ENCODE measurements at places on chromosomes 6 and 20.
A peak's percentile ranks its signal among the peaks of the same experiment; 100 is the strongest.

DNA sequence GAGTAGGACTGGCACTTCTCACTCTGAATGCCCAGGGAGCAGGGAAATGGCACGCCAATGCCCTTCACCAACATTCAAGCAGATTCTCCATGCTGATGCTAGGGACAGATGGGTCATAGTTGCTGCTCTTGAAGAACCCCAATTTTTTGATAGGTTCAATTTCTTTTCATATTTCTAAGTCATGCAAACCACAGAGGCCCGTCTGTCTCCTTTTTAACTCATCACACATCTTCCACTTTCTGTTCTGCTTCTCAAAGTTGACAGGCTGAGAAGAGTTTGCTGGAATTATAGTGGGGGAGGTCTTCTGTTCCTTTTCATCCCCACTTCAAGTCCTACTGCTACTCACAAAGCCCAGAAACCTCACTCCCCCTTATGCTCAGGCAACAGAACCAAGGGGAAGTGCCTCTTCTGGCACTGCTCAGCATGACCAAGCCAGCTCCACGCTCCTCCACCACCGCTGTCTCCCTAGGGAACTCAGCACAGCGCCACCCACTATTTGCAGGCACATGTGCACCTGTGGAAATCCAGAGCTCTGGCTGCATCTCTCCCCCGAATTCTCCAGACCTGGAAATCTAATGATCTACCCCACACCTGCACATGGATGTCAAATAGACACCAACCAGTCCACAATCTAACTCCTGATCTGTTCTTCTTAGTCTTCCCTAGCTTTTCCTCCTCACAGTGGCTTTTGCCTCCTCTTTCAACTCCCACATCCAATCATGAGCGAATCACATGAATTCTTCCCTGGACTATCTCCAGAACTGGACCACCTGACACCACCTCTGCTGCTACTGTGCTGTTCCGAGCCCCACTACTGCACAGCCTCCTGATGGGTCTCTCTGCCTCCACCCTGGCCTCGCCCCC, 10.7 kb downstream of the ZBTB24 start:
- no peak for DNase-seq

- DNase-seq = no peak
Observed at GRCh38 chr20:64042054-64042781, 6.2 kb downstream of the C20orf204 start.

GRCh38 chr6:41840326-41840725, 52.8 kb downstream of the TOMM6 start:
- DNase-seq = no peak

- no peak for DNase-seq
Observed at GRCh38 chr20:46784436-46785127, 75.1 kb downstream of the SLC2A10 start.

DNA sequence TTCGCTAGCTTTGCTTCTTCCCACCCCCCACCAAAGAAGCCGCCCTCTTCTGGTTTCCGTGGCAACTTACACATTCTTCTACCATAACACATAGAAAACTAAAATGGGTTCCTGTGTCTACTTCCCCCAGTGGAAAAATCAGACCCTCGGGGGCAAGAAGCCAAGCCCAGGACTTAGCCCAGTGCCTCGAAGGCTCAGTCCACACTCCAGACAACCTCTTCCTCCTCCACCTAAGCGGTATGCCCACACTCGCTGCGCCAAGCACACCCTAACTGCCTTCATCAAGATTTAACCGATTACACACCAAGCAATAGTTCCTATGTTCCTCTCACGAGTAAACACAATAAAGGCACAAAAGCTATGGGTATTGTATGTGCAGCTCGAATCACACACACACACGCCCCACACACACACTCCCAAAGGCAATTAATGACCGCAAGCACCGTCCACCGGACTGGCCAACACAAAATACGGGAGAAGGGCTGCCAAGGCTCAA, 537 bp downstream of the PPIL4 start:
- peak; percentile 45 for DNase-seq

- DNase-seq = no peak
Observed at GRCh38 chr6:35173427-35174087, 32.4 kb upstream of the TCP11 start.

- no peak for DNase-seq
Observed at GRCh38 chr20:10799735-10800134, 125.9 kb upstream of the JAG1 start.

DNA sequence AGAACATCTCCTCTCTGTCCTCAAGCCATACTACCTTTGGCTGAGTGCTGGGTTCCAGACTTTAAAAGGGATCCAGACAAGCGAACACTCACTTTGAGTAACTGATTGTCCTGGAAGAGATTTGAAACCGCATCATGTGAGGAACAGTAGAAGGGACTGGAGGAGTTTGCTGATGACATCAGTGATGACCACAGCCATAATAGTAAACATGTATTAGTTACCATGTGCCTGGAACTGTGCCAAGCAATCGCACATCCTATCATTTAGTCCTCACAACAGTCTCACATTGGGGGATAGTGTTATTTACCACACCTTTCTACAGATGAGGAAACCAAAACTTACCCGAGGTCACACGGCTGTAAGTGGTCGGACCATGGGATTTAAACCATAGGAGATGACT, 39.8 kb downstream of the ARMC2 start:
- no peak for DNase-seq

DNA sequence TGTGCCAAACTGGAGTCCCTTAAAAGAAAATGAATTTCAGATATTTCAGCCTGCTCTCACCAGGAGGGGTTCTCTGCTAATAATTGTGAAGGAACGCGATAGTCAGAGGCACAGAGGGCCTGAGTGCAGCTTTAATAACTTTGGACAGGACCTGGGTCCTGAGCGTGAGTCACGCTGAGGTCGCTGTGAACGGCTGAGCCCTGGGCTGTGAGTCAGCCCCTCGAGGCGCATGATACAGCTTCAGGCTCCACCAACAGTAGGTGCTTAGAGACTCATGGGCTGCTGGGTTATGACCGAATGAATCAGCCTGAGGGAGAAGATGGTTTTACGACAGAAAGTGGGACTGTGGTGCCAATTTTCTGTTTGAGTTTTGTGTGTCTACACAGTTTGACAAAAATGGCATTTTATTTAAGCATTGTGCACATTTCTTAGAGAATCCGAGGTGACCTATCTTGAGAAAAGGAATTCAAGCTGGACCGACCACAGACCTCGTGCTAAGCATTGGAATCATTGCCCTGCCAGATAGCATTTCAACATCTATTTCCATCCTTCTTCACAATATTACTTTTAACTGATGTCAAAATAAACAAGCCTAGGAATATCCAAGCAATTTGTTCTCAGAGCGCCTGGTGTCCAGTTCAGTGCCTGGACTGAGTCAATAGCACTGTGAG, 183.0 kb downstream of the THBS2 start:
- DNase-seq = no peak

DNA sequence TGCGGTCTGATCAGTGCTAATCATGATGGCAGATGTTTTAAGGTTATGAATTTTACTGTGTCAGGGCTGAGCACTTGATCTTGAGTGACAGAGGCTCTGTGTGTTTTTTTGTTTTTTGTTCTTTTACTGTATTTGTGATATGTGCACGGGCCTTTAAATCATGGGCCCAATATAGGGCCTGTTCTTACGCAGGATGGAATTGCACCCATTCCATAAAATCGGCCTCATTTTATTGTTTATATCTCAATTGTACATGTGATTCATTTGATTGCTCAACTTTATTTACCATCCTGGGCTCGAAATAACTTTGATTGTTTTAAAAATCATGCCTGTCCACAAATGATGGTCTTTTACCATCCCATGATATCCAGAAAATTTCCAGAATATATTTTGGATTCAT, 39.3 kb upstream of the MBOAT1 start:
- no peak for DNase-seq

DNA sequence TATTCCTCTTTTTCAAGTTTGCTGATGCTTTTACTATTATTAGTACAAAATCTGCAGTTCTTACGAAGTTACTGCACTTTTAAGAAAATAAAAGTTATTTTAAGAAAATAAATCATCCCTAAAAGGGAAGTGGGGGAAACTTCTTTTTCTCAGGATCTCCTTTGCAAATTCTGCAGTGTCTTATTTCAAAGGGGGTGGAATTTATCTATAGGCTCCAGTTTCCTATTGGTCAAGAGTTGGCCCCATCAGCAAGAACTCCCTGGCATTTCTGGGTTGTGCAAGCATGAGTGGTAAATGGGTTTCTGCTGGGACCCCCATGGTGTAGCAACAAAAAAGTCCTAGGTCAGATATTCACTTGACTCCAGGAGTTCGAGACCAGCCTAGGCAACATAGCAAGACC, 136.3 kb upstream of the PRDM1 start:
- DNase-seq = no peak

DNA sequence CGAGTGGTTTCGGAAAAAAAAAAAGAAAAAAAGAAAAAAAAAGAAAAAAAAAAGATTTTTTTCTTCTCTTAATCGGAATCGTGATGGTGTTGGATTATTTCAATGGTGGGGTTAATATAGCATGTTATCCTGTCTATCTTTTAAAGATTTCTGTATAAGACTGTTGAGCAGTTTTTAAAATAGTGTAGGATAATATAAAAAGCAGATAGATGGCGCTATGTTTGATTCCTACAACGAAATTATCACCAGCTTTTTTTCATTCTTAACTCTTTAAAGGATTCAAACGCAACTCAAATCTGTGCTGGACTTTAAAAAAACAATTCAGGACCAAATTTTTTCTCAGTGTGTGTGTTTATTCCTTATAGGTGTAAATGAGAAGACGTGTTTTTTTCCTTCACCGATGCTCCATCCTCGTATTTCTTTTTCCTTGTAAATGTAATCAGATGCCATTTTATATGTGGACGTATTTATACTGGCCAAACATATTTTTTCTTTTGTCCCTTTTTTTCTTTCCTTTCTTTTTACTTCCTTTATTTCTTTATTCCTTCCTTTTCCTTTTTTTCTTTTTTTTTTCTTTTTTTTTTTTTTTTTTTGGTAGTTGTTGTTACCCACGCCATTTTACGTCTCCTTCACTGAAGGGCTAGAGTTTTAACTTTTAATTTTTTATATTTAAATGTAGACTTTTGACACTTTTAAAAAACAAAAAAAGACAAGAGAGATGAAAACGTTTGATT, 3.6 kb downstream of the SOX4 start:
- no peak for DNase-seq

DNA sequence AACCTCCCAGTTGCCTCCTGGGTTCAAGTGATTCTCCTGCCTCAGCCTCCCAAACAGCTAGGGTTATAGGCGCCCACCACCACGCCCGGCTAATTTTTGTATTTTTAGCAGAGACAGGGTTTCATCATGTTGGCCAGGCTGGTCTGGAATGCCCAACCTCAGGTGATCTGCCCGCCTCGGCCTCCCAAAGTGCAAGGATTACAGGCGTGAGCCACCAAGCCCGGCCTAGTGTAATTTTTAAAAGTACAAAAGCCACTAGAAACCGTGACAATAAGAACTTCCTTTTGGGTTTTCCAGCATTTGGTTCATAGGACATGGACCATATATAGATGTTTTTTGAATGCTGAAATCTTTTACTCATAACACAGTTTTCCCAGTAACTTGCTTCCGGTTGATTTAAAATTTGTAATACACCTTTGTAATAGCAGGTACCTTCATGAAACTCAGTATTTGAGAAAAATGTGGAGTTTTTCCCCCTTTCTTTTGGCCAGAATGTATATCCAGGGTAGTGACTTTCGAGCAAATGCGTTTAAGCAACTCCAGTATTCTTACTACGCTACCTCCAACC, 467 bp downstream of the PXT1 start:
- no peak for DNase-seq

DNA sequence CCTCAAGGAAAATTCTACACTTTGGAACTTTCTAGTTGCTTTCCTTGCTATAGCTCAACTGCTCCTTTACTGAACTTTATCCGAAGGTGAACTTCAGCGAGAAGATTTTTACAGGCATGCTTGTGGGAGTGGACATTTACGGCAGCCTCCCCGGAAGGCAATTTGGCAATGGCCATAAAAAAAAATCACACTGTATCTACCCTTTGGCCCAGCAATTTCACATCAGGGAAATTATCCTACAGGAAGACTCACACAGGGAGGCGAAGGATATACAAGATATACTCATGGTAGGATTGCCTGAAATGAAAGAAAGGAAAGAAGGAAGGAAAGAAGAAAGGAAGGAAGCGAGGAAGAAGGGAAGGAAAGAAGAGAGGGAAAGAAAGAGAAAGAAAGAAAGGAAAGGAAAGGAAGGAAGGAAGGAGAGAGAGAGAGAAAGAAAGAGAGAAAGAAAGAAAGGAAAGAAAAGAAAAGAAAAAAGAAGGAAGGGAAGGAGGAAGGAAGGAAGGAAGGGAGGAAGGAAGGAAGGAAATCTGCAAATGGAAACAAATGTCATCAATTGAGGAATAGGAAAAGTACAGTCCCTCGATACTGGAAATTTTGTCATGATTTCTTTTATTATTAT, 25.7 kb downstream of the OVOL2 start:
- DNase-seq = no peak

DNA sequence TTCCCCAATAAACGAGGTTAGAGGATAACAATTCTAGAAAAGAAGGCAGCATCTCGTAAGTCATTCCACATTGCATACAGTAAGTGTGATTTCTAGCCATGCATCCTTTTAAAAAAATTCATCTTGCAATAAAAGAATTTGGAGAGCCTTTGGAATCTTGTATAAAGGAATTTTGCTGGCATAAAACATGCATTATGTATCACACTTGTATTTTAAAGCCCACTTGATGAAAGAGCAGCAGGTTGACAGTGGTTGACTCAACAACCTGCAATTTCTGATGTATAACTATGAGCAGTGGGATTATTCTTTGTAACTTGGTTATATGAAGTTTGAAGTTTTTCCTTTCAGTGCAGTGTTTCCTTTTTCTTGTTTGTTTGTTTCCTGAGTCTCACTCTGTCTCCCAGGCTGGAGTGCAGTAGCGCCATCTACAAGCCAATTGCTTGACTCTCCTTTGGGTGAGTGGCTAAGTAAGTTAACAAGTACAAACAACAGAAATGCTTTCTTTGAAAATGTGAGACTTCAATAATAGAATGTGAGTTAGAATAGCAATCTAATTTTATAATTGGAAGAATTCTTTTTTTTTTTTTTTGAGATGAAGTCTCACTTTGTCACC, 39.9 kb downstream of the JARID2 start:
- no peak for DNase-seq

GRCh38 chr6:137155830-137156229, 17.6 kb downstream of the IL22RA2 start:
- DNase-seq = no peak

GRCh38 chr20:3276680-3277015, 37.7 kb upstream of the SLC4A11 start:
- no peak for DNase-seq

DNA sequence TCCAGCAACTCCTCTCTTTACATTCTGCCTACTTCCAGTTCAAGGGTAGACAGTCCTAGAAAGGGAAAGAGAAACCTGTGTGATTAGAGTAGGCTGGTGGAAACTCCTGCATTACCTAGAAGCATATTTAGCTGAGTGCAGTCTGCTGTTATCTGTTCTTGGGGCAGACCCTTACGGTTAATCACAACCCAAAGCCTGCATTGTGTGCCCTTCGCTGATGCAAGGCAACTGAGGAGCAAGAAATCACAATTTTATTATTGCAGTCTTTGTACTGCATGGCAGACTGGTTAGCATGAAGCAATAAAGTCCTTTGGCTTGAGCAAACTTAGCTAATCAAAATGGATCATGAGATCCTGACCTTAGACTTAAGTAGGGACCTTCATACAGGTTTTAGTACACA, 1.5 kb upstream of the GOPC start:
- no peak for DNase-seq

Measured in dorsolateral prefrontal cortex (tissue), 122 donors.